ENCODE measurements at places on chromosomes 1 and 21. TPM values are rescaled to one million over a fixed set of nuclear protein-coding genes. Genes with fewer than 3 reads are reported as not detected.

DNA sequence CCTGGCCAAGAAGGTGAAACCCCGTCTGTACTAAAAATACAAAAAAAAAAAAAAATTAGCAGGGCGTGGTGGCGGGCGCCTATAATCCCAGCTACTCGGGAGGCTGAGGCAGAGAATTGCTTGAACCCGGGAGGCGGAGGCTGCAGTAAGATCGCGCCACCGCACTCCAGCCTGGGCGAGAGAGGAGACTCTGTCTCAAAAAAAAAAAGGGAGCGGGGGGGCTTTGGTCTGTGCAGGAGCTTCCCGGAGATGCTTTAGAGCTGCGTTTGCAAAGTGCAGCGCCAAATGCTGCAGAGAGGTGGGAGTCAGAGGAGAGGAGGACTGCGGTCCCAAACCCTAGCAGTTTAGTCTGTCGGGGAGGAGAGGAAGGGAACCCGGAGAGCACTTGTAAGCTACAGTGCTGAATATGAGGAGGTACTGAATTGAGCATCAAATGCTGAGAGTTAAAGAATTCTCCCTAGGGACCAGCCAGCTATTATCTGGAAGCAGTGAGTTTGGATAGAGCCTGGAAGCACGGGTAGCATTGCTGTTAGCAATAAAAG lies 569 bp downstream of the FALEC start:
- no peak for DNase-seq

PWP2 gene
- not detected for total RNA-seq

DNA sequence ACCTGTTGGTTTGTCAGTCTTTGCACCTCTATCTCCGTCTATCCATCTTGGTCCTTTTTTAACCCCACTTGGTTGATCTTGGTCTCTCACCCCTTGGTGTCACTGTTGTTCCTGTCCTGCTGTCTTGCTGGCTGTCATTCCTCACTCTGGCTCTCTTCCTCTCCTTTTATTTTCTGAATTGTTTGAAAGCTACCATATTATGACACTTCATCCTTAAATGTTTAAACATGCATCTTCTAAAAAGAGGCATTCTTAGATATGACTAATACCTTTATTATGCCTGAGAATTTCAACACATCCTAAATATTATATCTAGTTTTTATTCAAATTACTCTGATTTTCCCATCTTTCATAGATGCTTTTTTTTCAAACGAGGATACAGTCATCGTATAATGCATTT lies 37.0 kb downstream of the BACH1 start:
- DNase-seq = no peak

DNA sequence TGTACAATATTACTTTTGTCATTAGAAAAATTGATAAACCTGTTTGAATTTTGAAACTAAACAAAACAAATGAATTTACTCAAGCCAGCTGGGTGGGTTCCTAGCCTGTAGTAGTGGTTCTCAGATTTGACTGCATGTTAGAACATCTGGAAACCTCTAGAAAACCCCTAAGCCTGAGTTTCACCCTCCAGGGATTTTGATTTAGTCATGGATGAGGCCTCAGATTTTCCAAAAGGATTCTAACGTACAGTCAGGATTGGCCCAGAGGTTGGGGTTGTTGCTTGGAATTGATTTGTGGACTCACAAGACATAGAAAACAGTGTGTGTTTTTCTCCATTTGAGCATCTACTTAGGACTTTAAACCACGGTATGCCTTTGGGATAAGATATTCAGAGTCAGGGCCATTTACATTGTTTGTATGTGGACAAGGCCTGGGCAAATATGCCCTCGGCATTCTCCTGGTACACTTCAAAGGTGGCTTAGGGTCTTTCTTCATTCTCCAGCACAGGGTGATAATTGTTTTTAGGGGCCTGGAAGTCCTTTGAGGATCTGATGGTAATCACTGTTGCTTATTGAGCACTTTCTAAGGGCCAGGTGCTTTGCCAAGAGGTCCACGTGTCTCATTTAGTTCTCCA lies 42.6 kb downstream of the ATP5PO start:
- DNase-seq = no peak

DNA sequence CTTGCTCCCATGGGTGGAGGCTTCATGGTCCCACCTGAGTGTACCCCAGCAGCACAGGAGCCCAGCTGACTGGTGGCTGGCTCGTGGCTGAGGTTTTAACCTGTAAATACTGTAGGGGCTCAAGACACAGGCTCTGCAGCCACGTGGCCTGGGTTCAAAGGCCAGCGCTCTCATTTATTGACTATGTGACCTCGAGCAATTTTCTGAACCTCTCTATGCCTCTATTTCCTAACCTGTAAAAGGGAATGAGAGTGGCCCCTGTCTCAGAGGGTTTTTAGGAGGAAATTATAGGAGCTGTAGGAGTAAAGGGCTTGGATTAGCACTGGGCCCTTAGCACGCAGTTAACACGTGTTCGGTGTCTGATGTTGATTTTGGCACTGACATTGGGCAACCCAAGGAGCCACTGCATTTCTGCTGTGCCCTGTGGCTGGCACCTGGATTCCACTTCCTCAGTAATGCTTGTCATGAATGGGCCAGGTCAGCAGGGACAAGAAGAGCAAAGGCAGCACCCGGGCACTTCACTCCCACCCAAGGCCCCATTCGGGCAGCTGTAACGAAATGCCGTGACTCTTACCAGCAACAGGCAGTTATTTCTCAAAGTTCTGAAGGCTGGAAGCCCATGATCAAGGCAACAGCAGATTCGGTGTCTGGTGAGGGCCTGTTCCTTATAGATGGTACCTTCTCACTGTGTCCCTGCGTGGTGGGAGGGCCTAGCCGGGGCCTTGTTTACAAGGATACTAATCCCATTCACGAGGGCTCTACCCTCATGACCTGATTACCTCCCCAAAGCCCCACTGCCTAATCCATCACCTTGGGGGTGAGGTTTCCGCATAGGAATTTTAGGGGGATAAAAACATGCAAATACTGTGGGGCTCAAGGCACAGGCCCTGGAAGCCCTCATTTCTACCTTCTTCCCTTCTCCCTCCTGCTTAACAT lies 25.2 kb downstream of the ARHGEF10L start:
- DNase-seq = peak; percentile 80

DNA sequence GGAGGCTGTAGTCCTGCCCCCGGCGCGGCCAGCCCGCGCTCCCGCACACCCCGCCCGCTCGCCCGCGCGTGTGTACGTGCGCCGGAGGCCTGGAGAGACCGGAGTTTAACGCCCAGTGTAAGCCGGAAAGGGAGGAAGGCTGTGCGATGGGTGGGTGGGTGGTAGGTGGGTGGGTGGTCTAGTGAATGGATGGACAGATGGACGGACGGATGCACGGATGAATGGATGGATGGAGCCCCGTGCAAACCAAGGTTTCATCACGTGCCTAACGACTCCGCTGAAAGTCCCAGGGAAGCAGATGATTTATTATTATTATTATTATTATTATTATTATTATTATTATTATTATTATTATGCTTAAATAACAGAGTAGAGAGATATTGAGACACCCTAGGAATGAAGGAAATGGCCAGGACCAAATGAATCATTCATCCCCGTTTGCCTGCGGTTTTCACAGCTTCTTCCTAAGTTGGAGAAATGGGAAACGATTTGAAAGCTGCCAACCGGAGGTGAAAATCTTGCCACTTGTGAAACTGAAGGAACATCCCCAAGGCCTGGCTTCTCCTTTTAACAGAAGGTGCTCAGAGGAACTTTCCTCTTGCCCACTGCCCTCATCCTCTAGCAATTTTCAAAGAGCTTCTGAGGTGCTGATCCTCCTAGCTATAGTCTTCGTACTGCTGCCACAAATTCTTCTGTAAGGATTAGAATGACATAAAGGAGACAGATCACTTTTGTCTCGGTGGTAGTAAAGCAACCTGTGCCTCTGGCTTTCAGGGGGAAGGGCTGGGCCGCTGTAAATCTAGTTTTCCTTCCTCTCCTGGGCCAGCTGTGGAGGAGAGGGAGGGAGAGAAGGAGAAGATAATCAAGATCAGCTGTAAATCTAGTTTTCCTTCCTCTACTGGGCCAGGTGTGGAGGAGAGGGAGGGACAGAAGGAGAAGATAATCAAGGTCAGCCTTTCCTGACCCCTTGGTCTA lies 648 bp upstream of the RGS7 start:
- peak; percentile 43 for DNase-seq

ADAM30 gene
- not detected for total RNA-seq

OR6K3 gene
- not detected for total RNA-seq

DNA sequence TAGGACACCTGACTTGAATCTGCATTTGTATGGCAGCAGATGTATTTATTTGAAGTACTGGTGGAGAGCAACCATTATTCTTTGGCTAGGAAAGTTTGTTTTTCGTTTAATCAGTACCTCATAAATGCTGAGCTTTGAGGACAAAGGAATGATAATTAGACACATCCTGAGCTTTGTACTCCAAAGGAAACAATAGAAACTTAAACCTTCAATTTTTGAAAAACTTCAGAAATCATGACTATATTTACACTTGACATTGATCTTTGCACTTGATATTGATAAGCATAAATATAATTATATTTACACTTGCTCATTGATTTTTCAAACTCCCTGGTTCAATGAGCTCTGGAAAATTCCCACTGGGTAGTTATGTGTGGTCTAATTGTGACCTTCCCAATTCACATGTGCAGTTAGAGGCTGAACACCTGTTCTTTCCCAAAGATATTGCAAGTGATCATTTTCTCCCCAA lies 10.7 kb downstream of the PATJ start:
- DNase-seq = no peak

GRCh38 chr1:93715529-93716126 lies 34.0 kb upstream of the BCAR3 start:
- DNase-seq = no peak

DNA sequence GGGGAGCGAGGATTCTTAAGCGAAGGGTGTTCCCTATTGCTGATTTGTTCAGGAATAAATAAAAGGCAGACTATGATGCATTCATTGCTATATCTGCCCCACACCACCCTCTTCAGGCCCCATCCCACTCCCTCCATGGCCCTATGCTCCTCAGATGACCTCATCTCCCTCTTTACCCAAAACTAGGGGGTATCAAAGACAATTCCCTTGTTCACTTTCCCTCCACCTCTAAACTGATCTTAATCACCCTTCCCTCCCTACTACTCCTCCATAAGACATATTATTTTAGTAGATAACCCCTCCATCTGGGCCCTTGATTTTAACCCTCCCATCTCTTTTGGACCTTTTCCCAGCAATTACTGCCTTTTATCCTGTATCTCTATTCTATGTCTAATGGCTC lies 434.9 kb upstream of the RUNX1 start:
- no peak for DNase-seq

GUCA2A gene
- not detected for total RNA-seq

GRCh38 chr1:24298606-24299005 lies 20.6 kb upstream of the GRHL3 start:
- DNase-seq = no peak

GGPS1 gene
- total RNA-seq = 48.0 TPM

DNA sequence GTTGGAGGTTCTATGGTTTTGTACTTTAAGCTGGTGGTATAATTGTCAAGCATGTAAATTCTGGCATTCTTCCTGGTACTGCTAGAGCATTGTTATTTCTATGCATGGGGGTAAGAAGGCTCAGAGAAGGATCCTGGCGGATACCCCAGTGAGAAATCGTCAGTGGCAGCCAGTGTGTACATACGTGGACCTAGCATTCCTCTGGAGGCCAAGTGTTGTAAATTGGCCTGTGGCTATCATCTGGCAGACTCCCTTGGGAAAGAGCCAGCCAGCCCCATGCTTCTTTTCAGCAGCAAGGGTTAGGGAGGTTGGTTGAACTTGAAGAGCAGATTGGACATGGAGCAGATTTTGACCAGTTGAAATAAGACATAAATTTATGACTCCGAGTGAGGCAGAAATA lies 5.2 kb upstream of the AGO3 start:
- DNase-seq = no peak

KIRREL1 gene
- total RNA-seq = 297 TPM

HES3 gene
- total RNA-seq = not detected

GRCh38 chr1:199113265-199113869 lies 474.5 kb downstream of the PTPRC start:
- peak; percentile 63 for DNase-seq

GRCh38 chr21:33908760-33909159 lies 6.8 kb downstream of the ATP5PO start:
- DNase-seq = no peak

SYTL1 gene
- total RNA-seq = 9.0 TPM

IQGAP3 gene
- 1.5 TPM for total RNA-seq

DNA sequence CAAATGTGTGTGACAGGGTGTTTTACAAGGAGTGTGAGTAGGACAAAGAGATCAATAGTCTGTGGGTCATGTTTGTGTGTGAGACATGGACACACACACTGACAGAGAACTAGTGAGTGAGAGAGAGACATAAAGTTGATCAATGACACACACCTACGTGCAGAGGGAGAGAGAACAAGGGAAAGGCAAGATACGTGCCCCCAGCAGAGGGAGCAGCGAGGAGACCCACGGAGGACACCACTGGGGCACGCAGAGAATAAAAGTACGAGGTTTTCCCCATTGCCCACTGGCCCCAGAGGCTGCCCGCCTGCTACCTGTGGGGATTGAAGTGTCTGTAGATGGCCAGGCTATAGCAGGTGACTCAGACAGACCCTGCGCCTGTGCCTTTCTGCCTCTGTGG lies 130.2 kb upstream of the CSF3R start:
- DNase-seq = no peak

GRCh38 chr1:219350172-219350931 lies 176.7 kb downstream of the LYPLAL1 start:
- no peak for DNase-seq

DNA sequence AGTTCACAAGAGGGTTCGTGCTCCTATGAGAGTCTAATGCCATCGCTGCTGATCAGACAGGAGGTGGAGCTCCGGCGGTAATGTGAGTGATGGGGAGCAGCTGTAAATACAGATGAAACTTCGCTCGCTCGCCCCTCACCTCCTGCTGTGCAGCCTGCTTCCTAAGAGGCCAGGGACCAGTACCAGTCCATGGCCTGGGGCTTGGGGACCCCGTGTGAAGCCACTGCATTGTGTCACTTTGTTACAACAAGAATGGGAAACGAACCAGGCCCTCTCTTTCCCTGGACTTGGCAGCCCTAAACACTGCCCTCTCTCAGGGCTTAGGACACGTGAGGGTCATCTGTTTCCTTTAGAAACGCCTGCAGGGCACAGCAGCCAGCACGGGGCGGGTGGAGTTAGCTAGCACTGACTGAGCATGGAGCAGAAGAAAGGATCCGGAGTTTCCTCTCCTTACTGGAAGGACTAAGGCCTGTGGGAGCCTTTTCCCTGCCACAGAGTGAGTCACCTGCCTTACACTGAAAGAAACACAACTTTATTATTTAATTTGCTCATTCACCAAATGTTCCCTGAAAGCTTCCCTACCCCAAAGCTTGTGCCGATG lies 185.2 kb upstream of the TMEM51 start:
- DNase-seq = peak; percentile 95

DNA sequence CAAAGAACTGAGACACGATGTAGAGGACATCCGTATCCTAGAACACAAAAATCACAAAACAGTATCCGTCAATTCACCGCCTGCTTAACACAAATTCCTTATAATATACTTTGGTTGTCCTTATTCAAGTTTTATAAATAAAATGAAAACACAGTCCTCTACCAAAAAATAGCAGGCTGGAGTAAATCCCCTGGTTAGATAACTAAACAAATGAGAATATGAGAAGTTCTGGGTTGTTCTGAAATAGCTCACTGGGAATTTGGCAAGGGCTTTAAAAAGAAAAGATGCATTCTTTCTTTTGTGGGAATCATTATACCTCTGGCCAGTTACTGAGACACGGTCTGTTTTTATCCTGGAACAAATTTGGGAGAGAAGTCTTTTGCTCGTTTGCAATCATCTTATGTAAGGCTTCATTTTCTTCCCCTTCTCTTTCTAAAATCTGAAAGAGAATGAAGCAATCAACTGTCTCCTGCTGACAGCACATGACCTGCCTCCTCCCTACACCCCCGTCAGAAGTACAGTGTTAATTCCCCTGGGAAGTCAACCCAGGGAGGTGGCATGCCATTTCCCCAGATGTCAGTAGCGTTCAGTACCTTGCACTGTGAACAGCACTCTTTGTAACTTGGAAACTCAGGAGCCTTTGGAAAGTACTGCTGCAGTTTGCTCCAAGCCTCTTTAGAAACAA lies 37.1 kb upstream of the RAP1GAP start:
- peak; percentile 7 for DNase-seq
